B cell (primary cell): ENCODE measurements at places on chromosomes 2 and 18. TPM values are rescaled to one million over a fixed set of nuclear protein-coding genes. Genes with fewer than 3 reads are reported as not detected.

STK17B gene
- 120 and 192 TPM in 2 replicates for polyA plus RNA-seq

CRYBA2 gene
- not detected in 2 replicates for polyA plus RNA-seq

CD207 gene
- polyA plus RNA-seq: not detected in 2 replicates

RBMS1 gene
- polyA plus RNA-seq: 18.0 and 29.9 TPM in 2 replicates

GRCh38 chr2:48347712-48348111, 182.2 kb upstream of the STON1 start:
- peak; percentile 19 for DNase-seq

DNA sequence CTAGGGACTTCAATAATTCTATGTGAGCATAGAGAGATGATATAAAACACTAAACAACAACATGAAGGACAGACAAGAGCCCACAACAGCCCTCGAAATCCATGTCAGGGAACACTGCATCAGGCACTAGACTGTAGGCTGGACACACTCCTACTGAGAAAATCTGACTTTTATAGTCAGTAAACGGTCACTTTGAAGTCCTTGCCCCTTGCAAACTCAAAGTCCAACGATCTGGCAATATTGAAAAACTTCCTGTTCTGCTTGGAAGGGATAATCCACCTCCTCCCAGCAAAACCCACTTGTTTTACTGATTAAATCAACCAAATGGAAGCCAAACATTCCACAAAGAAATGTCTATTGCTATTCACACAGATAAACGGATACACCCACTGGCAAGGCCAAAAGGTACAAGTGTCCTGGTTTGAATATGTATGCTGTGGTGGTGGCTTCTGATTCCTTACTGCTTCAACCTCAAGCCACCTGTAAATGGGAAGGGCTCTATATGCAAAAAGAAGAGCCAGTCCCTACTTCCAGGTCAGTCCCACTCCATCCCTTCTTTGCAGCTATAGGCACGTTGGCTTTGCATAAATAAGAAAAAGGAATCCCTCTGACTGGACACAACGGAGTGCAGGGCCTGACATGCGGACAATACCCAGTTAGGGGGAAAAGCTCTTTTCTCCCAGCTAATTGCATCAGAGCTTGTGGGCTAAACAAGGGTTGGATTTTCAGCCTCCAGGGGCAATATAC, 56.6 kb downstream of the STK39 start:
- DNase-seq: no peak

- no peak for DNase-seq
Measured at GRCh38 chr2:54839461-54840255, 116.2 kb downstream of the EML6 start.

DNA sequence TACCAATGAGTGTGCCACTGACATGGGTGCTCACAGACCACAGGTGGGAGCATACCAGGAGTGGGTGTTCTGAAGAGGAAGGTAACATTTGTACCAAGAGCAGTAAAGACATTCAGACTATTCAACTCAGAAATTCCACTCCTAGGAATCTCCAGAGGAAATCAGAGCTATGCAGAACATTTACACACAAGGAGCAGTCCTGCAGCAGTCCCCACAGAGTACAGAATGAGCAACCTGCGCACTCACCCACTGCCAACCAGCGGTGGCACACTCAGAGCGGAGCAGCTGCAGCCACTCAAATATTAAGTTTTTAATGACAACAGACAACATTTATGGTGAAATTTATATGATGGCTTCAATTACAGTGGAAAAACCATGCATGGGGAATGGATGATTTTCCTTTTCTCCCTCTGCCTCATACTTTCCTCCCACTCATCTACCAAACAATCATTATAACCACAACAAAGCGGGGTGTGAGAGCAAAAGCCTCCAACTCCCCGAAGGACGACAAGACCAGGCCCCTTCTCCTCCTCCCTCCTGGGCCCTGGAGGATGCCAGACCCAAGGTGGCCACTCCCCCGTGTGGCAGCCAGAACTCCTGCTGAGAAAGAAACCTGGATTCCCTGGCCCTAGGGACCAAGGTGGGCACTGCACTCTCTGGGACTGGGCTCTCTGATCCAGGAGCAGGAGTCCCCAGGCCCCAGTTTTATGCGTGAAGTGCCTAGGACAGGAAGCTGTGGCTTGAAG, 5.4 kb downstream of the HS6ST1 start:
- no peak for DNase-seq
